Muscle of back (tissue), 13 donors: ENCODE measurements at places on chromosomes 12 and 14. TPM values are rescaled to one million over a fixed set of nuclear protein-coding genes. Genes with fewer than 3 reads are reported as not detected.

Gene NPFF
- 1.7 TPM for polyA plus RNA-seq

- DNase-seq, result no peak
These were observed 16.2 kb upstream of the EXD2 start for GRCh38 chr14:69175130-69175529.

Gene SERPINA9
- not detected for polyA plus RNA-seq

DNA sequence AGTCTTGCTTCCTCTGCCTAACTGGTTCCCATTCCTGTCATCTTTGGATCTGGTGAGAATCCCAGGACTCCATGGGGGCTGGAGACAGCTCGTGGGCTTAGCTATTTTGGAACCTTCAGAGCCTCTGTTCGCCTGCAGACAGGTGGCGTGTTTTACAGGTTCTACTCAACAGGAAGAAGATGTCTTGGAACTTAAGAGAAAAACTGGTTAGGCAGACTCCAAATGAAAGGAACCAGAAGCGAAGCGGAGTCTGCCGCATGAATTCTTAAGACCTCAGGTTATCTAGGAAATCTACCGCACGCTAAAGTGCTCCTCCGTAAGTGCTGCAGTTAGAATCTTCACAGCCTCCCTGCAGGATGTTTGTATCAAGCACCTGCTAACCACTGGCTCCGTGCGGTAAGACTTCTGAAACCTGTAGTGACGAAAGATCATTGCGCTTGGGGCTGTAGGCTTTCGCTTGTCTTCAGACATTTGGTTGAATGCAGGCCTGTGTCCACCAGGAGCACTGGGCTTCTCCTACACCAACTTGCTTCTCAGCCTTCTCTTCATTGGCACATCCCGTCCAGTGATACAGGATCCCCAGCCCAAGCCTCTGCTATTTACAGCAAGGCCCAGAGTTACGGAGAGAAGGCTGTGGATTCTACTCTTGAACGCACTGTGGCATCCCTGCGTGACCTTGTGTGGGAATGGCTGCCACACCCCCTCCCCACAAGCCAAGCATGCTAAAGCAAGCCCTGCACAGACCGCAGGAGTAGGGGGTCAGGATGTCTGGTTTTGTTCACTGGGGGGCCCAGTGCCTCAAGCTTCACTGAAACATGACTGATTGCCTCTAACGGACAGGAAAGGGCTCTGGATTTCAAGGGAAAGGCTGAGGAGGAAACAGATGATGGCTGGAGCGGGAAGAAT is 35.0 kb downstream of the ACADS start:
- no peak for DNase-seq

DNA sequence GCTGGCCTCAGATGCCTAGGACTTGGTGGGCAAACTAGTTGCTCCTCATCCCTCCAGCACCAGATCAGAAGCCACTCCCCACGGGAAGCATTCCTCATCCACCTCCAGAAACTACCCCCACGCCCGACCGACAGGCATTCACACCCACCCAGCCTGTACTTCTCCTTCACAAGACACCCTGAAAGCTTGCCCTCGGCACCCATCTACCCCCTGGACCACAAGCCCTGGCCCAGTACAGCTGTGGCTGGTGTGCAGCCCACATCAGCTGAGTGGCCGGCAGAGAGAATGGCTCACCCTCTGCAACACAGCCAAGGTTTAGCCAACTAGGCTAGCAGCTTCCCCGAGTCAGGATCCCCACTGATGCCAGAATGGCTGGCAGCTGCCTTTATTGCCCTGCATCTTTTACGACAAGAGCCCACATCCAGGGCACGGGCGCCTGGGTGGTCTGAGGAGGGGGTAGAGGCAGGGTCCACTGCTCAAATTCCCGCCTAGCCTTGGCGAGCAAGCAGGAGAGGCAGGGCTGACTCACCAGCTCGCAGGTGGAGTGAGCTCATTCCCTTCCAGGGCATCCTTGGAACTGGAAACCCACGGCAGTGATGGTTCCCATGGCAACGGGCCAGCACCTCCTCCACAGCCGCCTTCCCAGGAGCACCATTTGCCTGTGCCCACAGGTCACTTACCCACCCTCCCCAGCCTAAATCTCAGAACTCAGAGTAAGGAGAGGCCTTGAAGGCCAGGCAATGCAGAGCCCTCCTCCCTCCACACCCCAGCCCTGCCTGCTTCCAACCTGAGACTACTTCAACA is 17.1 kb downstream of the ACTN1 start:
- no peak for DNase-seq
